ENCODE measurements at places on chromosomes 16 and 17. TPM values are rescaled to one million over a fixed set of nuclear protein-coding genes. Genes with fewer than 3 reads are reported as not detected.

GRCh38 chr16:21656795-21657768, 4.7 kb upstream of the IGSF6 start:
- DNase-seq = no peak

- no peak for DNase-seq
Observed at GRCh38 chr16:25625620-25626019, 66.1 kb upstream of the HS3ST4 start.

DNA sequence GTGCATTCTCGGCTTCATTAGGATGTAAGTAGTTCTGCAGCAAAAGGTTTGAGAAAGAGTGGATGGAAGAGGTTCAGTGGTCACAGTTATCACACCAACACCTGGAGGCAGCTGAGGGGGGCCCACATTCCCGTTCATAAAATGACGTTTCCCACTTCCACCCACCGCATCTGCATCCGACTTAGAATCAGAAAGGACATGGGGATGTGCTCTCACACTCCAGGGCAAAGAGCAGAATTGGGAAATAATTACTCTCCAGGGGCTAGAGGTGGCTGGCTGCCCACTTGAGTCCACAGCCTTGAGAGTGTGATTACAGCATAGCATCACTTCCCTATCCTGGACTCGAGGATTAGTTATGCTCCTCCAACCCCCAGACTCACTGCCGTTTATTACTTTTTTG, 122.0 kb downstream of the CPPED1 start:
- no peak for DNase-seq

- no peak for DNase-seq
Observed at GRCh38 chr17:30218799-30219198, 16.7 kb downstream of the SLC6A4 start.

DNA sequence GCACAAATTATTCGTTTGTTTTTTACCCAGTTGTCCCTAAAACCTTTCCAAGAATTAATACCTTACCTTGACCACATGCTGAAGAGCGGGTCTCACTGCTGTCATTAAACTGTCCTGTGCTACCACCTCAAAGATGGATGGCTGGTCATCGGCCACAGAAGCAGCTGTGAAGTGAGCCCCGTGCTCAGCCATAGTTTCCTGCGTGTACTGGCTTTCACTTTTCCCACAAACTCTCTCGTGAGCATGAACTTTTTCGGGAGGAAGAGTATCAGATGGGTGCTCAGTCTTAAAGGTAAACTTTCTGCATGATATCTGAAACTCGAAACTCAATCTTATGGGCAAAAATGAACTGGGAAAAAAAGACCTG, 558 bp downstream of the PEX12 start:
- no peak for DNase-seq

DNA sequence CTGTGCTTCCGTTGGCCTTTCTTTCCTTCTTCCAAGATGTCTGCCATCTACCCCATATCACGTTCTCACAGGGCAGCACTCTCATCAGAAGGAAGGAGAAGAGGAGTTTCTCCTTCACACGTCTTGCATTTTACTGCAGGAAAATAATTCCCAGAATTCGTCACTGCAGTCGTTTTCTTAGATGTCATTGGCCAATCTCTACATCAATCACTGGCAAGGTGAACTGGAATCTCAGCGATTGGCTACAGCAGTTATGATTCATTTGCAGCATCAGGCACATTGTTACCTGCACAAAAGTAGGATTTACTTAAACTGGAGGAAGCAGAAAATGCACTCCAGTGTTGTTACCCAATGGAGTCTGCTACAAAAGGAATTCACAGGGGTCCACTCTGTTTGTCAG, 277.2 kb upstream of the RBFOX1 start:
- no peak for DNase-seq

DNA sequence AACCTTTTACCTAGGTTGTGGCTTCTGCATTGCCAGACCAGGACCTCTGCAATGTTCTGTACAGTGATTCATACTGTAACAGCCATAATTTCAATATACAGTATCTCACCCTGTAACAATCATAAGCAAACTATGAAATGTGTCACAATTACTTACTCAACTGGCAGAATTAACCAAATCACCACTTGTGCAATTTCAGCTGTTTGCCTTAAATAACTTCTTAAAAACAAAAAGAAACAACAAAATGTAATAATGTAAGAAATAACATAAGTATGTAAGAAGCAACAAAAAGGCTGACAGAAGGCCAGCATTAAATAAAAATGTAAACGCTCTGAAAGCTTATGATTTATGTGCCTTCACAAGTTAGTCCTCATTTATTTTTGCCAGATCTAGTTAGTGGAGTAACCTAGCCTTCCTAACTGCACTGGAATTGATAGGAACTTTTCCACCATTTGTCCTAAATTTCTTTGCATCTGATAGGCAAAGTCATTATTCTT, 96.9 kb downstream of the SKAP1 start:
- no peak for DNase-seq

GRCh38 chr16:2779151-2779920, 2.3 kb upstream of the ELOB start:
- DNase-seq = no peak

GRCh38 chr17:81808778-81809555, 5.0 kb downstream of the GCGR start:
- no peak for DNase-seq

DNA sequence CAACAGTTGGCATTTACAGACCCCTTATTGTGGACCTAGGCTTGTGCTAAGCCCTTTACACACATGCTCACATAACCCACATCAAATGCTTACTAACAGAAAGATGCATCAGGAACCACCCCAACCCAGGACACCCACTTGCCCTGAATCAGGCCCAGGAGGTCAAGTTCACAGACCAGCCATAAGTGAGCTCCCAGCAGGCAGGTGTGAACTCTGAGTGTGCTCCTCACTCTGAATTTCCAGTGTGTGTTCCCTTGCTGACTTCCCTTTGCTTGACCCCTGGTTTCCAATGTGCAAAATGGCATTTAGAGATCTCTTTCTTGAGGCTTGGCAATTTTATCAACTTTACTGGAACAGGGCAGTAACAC, 87.0 kb downstream of the BMERB1 start:
- DNase-seq = no peak

DNA sequence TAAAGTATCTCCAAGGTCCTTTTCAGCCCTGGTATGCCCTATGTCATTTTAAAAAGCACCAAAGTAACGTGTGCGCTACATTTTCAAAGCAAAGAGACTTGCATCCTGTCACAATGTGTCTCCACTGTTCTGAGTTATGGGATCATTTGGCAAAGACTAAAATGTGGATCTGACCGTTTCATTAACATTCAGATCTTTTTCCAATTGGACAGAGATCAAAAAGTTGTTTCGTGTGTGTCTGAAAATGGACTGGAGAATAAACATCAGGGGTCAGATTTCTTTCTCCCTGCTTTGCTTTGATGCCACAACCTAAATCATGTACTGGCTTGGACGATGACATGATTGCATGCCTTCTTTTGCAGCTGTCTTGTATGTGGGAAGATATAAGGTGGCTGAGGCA, 136.0 kb upstream of the NOG start:
- no peak for DNase-seq

DNA sequence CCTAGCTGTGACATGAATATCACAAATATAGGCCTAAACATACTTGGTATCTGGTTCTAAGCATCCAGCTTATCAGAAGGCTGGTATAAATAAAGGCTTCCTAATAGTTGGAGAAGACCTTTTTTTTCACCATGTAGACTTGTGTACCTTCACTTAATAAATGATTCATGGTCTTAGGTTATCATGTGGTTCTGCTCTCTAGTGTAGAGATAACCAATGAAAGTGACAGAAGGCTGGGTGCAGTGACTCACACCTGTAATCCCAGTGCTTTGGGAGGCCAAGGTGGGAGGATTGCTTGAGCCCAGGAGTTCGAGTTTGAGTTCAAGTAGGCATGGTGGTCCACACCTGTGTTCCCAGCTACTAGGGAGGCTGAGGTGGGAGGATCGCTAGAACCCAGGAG, 3.1 kb downstream of the DDX19A start:
- DNase-seq = no peak

Gene JPH3
- total RNA-seq = 0.12 TPM

Gene TSPAN10
- total RNA-seq = 1.1 TPM

Gene MT3
- not detected for total RNA-seq

Gene COX6A2
- total RNA-seq = not detected

Gene AGRP
- total RNA-seq = 8.5 TPM

Gene VMO1
- 9.9 TPM for total RNA-seq

Data from lower lobe of right lung (tissue), 2 donors.